ENCODE measurements at places on chromosomes 16 and 17.

- no peak for DNase-seq
Measured at GRCh38 chr17:81176666-81177065, 10.6 kb upstream of the AATK start.

- DNase-seq = no peak
Measured at GRCh38 chr16:9112166-9112843, 20.9 kb downstream of the HAPSTR1 start.

DNA sequence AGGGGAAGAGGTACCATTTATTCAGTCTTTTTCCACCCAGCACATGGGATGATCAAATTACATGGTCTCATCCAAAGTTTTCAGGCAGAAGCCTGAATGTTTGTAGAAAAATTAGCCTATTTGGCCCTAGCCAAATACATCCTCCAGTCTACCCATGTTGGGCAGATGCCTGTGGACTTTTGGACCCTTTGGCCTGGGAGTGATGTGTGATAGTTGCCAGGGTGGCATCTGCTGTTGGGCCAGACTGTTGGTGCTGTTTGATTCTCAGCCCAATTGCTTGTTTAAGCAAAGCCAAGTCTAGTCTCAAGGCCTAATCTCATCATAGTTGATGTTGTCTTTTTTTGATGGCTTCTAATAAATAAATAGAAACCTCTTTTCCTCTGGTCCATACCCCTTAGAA, 419.0 kb downstream of the CDH13 start:
- no peak for DNase-seq

- DNase-seq = no peak
Measured at GRCh38 chr17:49834118-49834743, 13.6 kb downstream of the TAC4 start.

DNA sequence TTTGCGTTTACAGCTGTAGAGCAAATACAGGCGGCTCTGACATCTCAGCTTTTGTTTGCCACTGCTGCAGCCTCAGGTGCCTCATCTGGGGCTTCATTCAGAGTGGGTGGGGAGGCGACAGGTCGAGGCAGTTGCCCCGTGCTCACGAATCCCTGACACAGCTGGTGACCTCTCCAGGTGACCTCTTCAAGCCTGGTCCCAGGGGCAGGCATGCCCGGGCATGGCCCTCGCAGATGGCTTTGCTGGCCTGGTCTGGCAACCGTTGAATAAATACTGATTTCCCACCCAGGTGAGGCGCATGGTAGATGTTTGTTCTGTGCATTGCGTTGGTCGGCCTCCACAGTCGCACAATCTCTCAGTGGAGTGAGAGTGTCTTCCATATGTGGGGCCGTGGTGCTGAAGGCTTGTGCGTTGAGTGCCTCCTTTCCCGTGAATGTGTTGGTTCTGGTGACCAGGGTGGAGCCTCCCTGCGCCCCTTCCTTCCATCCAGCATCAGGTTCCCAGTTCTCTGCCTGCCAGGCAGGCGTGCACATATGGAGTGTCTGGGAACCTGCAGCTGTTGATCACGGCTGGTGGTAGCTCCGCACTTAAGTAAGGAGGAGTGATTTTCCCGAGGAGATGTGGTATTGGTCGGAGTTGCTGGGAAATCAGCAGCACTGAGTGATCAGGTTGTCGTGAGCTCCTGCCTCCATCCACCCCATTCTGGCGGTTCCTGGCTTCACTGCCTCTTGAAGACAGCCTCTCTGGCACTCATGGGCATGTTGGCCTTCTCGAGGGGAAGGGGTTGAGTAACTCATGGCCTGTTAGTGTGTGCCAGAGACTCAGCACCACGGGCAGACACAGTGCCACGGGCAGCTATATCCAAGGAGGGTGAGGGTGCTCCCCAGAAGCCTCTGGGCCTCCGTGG, 149.7 kb downstream of the RPTOR start:
- DNase-seq = no peak

GRCh38 chr17:74527756-74528155, 3.5 kb downstream of the CD300LB start:
- no peak for DNase-seq

DNA sequence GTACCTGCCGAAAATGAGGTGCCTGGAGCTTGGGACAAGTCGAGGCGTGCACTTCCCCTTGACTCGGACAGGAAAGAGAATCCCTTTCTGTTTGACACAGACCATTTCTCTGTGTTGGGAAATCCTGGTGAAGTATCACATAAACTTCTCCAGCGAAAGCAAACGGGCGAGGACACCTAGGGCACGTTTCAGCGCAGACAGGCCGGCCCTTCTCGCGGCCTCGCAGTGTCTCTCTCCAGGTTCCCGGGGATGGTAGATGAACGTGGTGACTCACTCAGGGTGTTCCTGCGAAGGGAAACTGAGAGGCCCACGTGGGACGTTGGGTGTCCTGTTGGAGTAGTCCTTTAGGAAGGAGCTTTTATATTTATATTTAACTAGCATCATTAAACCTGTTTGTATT, 36.3 kb upstream of the ZNF750 start:
- DNase-seq = peak; percentile 23

DNA sequence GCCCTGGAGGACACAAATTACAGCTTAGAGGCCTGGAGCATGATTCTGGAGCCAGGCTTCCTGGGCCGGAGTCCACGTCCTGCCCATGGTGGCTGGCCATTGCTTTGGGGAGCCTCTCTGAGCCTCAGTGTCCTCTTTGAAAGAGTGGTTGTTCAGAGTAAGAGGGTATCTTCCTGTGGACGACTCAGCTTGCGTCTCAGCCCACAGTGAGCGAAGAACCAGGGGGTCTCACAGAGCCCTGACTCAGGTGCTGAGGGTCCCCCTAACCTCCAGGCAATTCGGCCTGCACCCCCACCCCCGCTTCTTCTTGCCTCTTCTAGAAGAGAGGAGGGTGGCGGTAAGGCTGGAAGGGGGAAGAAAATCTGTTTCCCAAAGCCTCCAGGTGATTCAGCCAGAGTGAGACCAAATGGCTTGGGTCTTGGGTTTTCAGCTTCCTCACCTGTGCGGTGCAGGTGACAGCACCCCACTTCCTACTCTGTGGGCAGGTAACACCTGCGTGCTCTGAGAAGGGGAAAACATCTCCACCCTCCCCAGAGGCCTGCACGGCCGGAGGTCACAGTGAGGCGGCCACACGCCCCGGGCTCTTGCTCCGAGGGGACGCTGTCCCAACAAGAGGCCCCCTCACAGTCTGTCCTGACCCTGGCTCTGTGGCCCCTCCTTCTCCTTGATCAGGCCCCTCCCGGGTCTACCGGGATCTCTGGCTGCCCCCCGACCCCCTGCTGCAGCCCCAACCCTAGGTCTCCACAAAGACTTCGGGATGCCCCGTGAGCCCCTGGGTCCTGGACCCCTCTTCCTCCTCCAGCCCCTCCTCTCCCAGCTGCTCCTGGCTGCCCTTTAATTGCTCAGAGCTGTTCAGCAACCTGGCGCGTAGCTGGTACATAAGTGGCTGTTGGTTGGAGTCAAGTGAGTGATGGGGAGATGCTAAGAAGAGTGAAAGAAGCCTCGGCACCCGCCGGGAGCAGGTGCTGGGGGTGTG, 119.2 kb downstream of the METRNL start:
- DNase-seq = no peak

DNA sequence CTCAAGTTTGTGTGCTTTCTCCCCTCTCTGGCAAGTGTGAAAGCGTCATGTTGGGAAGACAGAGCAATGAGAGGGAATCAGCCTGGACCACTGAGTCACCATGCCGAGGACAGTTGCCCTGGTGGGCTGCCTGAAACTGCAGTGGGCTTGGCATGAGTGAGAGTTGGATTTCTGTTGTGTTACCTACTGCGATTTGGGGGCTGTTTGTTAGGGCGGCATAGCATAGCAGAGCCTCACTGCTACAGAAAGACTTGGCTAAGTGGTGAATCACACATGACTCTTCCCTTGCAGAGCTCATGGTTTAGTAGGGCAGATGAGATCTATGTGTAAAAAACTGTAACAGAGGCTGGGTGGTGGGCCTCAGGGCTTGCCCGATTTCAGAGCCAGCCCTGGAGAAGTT, 324.6 kb downstream of the C16orf95 start:
- no peak for DNase-seq

GRCh38 chr16:48432136-48432535, 46.9 kb upstream of the SIAH1 start:
- DNase-seq = no peak

GRCh38 chr16:20136446-20136968, 62.8 kb upstream of the GPR139 start:
- DNase-seq = peak; percentile 11

DNA sequence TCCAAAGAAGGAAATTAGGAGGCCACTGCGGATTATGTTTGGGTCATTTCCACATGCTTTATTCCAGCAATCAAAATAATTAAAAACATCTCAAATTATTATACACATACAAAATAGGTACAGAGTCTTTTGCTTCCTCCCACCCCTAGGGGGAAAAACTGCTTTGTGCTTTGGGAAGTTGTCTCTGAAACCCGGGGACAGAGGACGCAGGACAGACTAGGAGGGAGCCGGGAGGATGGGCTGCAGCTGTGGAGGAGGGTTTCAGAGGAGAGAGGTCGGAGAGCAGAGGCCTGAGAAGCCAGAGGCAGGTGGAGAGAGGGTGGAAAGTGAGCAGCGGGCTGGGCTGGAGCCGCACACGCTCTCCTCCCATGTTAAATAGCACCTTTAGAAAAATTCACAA, 17.4 kb downstream of the COL1A1 start:
- peak; percentile 62 for DNase-seq
